ENCODE measurements at places on chromosomes 2 and 18.

GRCh38 chr18:24795129-24795528, 334.7 kb downstream of the HRH4 start:
- DNase-seq = no peak

- DNase-seq = no peak
Measured at GRCh38 chr2:152062125-152063091, 36.4 kb downstream of the CACNB4 start.

DNA sequence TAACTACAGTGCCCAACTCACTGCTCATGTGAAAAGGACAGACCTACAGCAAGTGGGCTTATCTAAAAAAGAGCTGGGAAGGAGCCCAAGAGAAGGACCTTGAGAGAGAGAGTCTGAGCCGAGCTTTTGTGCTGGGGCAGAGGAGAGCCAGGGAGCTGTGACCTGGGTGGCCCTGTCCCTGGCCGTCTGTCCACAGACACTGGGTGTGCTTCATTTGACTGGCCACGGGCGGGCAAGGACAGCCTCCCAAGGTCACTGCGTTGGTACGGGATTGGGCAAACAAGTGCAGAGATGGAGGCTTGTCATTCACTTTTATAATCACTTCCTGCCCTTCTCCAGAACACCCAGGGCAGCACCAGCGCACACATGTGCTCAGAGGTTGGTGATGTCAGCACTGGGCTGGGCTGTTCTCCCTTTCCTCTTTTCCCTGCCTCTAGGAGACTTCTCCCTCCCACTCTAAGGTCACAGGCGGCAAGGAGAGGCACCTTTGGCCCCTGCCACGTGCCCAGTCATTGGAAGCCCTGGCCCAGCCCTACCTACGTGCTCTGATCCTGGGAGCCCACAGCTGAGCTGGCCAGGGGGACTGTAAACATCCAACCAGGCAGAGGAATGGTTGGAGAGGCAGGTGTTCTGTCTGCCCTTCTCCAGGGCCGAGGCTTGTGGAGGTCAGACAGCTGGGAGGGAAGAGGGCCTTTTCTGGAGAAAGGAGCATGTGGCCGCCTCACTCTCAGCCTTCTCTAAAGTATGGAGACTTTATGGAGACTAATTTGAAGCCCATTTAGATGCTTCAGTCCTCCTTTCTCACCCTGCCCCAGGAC, 6.4 kb upstream of the PSD4 start:
- DNase-seq = peak; percentile 51

DNA sequence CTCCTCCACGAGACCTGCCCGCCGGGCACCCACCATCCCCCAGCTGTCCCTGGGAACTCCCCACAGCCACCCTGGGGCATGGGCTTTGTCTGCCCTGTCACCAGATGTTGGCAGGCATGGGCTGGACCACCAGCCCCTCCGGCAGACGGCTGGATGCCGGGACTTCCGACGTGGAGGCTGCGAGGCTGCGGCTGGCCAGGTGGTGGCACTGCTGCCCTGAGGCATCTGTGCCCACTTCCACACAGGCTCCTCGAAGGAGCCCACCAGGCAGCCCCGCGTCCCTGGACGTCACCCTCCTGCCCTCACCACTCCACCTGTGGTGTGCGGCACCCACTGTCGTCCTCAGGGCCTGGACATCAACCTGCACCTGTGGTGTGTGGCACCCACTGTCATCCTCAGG, 319.9 kb upstream of the SALL3 start:
- DNase-seq = no peak

DNA sequence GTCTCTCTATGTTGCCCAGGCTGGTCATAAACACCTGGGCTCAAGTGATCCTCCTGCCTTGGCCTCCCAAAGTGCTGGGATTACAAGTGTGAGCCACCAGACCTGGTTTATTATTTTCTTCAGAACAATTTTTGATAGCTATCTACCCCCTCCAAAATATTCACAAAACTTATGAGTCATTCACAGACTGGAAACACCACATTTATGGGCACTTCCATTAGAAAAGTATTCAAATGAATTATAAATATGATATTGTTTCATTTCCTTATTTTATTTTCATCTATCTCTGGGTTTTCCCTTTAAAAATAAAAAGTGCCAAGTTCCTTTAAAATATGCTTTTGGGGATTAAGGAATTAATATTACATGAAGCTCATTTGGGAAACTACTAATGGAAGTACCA, 58.8 kb upstream of the MSTN start:
- no peak for DNase-seq

DNA sequence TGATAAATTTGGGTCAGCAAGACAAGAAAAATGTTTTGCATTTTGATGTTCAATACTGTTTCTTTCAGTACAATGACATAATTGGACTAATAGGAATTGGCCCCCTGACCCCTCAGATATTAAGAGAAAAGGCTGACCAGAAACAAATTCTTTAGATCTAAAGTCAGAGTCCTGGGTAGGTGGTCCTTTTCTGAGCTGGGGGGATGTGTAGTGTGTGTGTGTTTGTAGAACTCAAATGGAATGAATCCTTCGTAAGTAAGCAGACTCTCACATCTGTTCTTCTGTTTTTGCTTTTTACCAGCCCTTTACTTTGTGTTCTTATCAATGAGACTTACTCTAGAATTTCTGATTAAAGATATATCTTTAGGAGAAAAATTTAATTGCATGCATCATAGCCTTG, 327.7 kb downstream of the TGIF1 start:
- DNase-seq = no peak

DNA sequence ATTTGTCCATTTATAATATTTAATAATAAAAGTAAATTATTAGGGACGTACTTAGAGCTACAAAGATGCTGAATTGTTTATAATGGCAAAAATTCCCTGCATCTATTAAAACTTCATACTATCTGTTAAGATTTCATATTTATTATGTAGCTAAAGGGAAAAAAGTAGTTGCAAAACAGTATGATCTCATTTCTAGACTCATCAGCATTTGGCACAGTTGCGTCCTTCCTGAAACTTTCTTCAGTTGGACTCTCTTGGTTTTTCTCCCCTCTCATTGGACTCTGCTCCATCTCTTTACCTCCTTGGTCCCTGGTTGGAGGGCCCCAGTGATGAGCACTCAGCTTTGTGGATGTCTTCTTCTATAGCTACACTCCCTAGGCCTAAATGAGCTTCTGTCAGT, 99.6 kb downstream of the TMEM247 start:
- DNase-seq = no peak

GRCh38 chr2:236625156-236625690, 55.6 kb downstream of the ACKR3 start:
- no peak for DNase-seq

DNA sequence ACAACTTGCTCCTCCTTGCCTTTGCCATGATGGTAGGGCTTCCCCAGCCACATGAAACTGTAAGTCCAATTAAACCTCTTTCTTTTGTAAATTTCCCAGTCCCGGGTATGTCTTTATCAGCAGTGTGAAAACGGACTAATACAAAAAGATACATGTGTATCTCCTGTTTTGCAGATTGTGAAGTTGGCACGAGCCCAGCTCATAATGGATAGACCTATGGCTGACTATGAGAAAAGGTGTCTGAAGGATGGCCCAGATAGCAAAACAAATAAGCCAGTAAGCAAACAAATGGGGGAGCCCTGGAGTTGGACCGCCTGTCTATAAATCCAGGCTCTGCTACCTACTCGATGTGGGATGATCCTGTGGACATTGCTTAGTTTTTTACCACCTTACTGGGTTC, 15.5 kb upstream of the PRKCE start:
- no peak for DNase-seq

DNA sequence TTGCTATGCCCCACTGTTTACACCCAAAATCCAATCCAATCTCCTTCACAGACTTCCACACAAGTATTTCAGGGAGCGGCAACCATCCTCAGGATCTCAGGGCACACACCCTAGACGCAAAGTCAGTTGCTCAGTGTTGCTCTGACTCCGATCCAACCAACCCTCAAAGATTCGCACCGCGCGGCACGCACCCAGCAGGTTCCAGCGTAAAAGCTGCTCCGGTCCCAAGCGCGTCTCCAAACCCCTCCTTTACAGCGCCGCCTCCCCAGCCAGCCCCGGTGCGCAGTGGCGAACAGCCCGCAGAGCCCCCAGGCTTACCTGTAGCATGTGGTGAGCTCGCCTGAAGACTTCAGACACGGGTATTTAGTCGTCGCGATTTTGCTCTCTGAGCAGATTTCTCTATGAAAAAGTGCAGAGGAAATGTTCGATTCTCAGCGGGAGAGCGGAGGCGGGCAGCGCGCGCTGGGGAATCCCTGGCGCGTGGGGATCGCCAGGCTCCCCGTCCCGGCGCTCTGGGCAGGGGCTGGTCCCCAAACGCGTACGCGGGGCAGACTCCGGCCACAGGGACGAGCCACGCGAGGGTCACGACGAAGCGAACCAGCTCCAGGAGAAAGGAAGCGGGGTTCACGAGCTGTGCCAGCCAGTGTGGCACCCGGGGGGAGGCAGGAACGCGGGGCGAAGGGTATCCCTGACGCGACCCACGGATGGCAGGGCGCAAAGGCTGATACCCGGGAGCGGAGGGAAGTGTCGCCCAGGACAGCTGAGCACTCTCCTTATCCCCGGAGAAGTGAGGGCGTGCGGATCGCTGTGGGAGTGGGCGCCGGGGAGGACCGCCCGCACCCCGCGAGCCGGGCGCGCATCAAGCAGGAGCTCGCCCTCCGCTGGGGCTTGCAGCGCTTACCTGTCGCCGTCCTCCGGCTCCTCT, 650 bp downstream of the CCBE1 start:
- no peak for DNase-seq

- DNase-seq = no peak
Measured at GRCh38 chr2:66575625-66576310, 140.8 kb downstream of the MEIS1 start.

- no peak for DNase-seq
Measured at GRCh38 chr2:14557916-14558315, 74.6 kb upstream of the LRATD1 start.

- no peak for DNase-seq
Measured at GRCh38 chr2:84383271-84383670, 75.8 kb downstream of the SUCLG1 start.

DNA sequence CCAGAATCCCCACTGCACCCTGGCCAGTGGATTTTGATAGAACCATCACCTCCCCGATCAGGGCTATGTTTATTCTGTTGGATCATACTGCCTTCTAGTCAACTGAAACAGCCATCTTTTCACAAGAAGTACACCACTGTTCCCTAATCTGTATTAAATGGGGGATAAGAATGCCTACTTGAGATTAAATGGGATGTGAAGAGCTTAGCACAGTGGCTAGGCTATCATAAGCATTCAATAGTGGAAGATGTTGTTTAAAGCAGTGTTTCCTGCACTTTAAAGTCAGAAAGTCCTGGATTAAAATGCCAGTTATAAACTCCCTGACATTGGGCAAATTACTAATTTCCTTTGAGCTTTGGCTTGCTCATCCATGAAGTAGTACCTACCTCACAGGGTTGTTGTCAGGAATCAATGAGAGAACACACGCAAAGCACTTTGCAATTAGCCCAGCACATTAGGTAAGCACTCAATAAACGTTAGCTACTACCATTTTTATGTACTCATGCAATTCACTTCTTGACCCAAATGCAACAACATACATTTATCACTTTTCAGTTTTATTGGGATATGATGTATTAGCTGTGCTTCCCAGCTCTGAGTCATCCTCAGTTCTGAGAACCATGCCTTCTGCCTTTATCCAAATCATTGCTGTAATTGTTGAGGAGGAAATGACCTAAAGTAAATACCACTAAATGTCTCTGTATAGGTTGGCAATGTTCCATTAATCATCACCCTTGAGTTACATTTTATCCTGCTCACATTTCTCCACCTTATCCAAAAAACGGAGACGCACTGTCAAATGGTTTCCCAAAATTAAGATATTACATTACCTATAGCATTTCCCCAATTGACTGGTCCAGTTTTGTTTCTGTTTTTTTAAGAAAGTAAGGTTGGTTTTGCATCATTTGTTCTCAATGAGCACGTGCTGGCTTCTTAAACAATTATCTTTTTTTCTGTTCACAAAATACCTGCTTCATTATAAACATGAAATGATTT, 2.1 kb downstream of the TMEM247 start:
- peak; percentile 22 for DNase-seq

All from activated CD4-positive, alpha-beta T cell treated with anti-CD3 and anti-CD28 coated beads, Interleukin-2, Interleukin-4, amounts not matched to agents 100 ng/mL and 50 ng/mL, durations not matched to agents 16 hours and 8 hours (primary cell).